ENCODE measurements at places on chromosomes 11 and 22.

GRCh38 chr22:30205281-30206115 is 41.1 kb downstream of the LIF start:
- DNase-seq: peak; percentile 75

GRCh38 chr11:69150175-69150574 is 5.6 kb upstream of the SMIM38 start:
- DNase-seq: no peak

DNA sequence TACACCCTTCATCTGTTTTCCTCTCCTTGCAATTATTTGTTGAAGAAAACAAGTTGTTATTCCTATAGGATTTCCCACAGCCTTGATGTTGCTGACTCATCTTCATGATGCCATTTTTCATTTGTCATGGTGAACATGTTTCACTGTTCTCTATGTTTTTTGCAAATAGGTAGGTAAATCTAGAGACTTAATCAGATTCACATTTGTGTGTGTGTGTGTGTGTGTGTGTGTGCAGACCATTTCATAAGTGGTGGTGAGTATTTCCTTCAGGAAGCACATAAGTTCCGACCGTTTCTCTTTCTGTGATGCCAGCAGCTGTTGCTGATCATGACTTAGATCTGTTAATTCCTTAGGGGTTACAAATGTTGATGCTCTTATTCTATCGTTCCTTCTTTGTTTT is 80.3 kb upstream of the IZUMO1R start:
- DNase-seq: no peak

DNA sequence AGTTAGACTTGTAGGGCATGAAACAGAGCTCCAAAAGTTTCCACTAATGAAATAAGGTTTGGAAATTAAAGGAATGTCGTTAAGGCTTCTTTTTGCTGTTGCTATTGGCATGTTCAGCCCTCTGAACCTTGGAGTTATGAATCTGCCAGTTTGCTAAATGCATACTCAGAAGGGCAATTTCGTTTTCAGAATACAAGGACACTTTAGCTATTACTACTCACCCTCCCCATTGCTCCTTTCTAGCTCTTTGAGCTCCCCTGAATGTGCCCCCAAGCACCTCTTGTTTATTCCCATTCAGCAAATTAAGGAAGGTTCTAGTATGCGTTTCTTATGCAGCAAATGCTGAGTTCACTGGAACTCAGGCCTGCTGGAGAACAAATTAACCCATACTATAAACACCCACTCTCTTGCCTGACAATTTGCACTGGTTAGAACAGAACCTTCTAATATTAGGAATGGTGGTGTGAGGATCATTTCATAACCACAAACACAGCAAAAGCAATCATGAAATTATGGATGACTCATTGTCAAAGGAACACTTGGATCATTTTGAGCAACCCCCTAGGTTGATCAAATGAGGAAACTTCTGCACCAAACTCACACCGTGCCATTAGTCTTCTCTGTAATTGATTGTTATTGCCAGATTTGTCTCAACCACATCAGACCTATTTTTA is 26.2 kb upstream of the LIN7C start:
- DNase-seq: no peak

GRCh38 chr11:128552783-128553661 is 34.3 kb downstream of the ETS1 start:
- DNase-seq: no peak

- no peak for DNase-seq
These were observed 105.7 kb upstream of the ANO1 start for GRCh38 chr11:69972351-69972802.

DNA sequence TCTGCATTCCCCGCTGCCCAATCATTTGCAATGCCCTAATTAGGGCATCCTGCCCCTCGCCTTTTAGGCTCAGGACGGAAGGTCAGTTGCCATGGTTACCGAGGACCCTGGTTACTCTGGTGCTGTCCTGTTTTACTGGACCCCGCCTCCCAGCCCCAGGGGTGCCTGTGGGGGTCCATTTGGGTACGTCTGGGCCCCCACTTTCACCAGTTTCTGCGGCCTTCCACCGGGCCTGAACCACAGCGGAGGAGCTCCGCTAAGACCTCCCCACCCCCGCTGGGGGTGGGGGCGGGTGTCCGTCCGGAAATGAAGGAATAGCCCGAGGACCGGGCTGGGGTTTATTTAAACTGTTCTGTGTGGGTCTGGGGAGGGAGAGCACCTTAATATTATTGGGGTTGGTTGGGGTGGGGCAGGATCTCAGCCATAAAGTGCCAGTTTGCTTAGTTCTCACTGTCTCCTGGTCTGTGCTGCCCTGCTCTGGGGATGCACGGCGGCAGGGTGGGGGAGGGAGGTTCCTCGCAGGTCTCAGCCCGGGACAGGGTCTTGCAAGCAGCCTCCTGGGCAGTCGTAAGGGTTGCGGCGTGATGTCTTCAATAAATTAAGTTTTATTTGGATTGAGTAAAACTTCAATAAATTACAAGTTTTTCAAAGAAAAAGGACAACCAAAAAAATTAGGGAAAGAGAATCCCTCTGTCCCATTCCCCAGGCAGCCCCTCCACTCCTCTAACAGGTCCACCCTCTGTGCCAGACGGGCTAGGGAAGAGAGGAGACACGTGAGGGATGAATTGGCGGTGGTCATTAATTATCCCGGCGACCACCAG is 5.3 kb downstream of the PHOX2A start:
- DNase-seq: no peak

GRCh38 chr11:75214411-75214821 is 26.2 kb upstream of the TPBGL start:
- peak; percentile 51 for DNase-seq

GRCh38 chr11:81870066-81870412 is 863.6 kb downstream of the FAM181B start:
- no peak for DNase-seq

- DNase-seq: no peak
These were observed 1119.1 kb upstream of the TENM4 start for GRCh38 chr11:80559942-80560341.

GRCh38 chr11:41826085-41826484 is 366.6 kb upstream of the LRRC4C start:
- DNase-seq: no peak

DNA sequence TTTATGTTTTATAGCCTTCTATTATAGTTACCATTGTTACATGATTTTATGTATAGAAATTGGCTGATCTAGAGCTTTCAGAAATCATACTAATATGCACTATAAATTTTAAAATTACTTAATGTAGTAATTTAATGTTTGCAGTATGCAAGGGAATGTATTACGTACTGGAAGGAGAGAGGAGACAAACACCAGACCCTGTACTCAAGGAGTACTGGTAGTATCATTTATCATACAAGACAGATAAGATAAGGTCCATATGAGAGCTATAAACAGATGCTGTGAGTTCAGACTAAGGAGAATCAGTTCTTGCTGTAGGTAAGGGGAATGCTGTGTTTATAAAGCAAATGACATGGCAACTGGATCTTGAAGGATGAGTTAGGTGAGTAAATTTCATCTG is 765 bp downstream of the BCO2 start:
- DNase-seq: no peak

DNA sequence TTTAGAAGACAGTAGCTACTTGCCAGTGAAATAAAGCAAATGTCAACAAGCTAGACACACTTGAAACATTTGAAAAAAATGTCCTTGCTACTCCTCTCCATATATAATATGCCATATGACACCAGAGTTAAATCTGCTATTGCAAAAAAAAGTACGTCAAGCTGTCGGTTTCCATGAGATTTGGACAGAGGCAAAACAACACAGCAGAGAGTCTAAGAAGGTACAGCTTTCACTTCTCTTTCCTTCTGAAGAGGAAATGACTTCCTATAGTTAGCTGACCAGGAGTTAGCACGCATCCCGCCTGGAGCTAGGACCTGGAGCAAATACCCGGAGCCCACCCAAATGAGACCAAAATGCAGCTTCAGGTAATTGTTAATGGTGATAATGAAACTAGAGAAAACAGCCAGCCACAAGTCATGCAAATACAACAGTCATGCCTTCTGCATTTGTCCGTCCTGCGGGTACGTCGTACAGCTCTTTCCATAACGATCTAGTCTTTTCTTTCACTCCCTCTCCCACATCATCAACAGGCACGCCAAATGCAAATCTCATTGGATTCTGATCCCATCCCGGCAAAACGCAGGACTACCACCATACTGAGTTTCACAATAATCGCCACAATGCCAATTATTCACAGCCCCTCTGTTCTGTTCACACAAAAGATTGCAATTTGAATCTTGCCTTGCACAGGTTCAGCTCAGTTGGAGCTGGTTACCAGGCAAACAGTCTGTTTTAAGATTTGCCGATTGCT is 395.0 kb upstream of the CCDC90B start:
- DNase-seq: no peak

DNA sequence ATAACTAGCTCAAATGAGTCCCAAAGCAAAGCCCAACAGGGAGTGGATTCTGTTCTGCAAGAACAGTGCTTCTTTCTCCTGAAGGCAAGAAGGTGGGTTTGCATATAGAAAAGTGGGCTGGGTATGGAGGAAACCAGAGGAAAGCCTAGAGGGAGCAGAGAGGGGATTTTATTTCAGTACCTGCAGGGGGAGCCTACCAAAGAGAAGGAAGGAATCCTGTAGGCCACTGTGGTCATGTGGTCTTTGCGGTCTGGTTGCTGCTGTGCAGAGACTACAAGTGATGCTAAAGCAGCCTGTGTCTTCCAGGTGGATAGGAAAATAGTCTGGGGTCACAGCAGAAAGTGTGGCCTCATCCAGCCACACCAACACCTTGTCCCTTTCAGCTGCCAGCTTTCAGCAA is 33.2 kb upstream of the ZBTB16 start:
- no peak for DNase-seq

GRCh38 chr11:14012846-14013245 is 50.3 kb downstream of the SPON1 start:
- no peak for DNase-seq

DNA sequence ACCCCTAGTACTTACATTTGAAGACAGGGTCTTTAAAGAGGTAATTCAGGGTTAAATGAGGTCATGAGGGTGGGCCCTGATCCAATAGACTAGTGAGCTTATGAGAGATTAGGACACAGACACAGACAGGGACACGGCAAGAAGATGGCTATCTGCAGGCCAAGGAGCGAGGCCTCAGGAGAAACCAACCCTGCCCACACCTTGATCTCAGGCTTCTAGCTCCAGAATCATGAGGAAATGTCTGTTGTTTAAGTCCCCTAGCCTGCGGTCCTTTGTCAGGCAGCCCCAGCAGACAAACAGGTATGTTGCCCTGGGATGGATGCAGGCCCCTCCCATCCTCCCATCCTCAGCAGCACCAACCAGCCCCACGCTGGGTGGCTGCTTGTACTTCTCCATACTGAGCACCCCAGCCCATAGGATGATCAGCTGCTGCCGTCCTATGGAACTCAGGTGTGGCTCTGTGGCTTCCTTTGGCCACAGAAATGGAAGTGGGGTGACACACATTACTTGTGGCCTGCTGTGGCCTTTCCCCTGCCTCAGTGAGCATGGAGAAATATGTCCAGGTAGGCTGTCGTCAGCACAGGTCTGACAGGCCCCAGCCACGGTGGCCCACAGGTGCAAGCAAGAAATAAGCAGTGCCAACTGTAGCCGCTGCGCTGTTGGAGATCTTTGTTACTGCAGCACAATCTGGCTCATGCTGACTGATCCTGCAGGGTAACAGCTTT is 7.9 kb downstream of the GNB1L start:
- DNase-seq: no peak

GRCh38 chr11:9799886-9800285 is 136.0 kb downstream of the SWAP70 start:
- no peak for DNase-seq

DNA sequence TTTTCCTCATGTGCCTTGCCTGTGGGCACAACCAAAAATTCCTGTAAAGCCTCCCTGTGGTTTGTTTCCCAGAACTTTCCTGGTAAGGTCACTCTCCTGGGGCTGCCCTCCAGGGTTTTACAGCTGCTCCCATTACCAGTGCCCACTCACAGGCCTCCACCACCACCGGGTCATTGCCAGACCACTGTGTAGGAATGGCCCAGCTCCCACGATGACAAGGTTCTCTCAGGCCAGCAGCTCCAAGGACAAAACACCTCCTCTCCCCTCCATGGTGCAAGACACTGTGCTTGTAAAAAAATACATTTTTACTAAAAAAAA is 96.1 kb upstream of the AKIP1 start:
- DNase-seq: no peak

DNA sequence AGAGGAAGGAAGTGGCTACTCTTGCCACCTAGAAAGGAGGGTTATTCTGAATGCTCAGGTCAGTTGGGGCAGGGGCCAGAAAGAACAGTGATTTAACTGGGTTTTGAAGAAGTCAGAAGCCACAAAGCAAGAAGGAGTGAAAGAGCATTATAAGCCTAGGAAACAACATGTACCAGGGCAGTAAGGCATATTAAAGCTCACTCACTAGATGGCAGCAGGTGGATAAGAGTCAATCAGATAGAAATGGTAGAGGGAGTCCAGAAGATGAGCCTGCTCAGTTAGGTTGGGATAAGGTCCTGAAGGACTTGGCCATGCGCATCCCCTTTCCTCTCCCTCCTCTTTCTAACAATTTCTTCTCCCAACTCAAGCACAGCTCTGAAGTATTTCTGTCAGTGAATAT is 22.0 kb upstream of the PATE1 start:
- no peak for DNase-seq
